ENCODE measurements at places on chromosomes 3 and 15. TPM values are rescaled to one million over a fixed set of nuclear protein-coding genes. Genes with fewer than 3 reads are reported as not detected.

- no peak for DNase-seq
Measured at GRCh38 chr3:80701349-80701748, 933.6 kb upstream of the ROBO1 start.

The COL6A5 gene
- total RNA-seq: under 0.01 TPM

The CELF6 gene
- total RNA-seq: not detected

GRCh38 chr3:33911525-33912322, 113.3 kb downstream of the PDCD6IP start:
- peak; percentile 21 for DNase-seq

The TAGLN3 gene
- not detected for total RNA-seq

DNA sequence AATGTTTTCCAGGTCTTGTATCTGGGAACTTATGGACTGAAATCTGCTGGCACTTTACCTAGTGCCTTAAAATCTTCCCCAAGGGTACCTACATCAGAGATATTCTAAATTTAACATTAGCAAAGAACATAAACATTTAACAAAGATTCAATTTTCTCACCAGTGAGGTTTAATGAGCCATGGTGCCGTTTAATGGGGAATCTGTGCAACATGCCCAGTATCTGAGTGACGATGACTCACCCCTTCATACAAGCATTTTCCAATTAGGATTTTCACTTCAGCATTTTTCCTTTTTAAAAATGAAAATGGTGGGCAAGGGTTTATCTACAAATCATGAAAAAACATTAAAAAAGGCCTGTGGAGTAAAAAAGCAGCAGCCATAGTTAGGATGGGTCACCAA, 189.4 kb downstream of the SLC9A9 start:
- peak; percentile 36 for DNase-seq

- DNase-seq: peak; percentile 59
Measured at GRCh38 chr3:120506828-120507774, 56.3 kb upstream of the FSTL1 start.

DNA sequence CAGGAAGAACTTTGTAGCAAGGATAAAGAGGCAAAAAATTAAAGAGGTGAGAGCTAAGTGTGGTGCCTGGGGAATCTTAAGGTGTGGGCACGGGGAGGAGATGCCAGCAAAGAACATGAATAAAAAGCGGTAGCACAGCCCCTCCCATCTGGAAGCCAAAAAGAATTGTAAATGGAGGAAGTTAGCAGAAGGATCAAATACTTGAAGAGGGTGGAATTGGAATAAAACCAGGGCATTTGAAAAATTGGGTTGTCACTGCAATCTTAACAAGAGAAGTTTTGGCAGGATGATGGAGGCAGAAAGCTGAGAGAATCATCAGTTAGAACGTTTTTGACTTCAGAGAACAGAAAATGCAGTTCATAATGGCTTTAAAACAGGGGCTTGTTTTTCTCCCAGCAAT, 2.4 kb downstream of the CCR2 start:
- DNase-seq: no peak

- DNase-seq: peak; percentile 10
Measured at GRCh38 chr3:151787626-151788025, 26.3 kb upstream of the AADAC start.

GRCh38 chr3:193418576-193419373, 40.2 kb upstream of the ATP13A5 start:
- no peak for DNase-seq

The CCK gene
- total RNA-seq: not detected

DNA sequence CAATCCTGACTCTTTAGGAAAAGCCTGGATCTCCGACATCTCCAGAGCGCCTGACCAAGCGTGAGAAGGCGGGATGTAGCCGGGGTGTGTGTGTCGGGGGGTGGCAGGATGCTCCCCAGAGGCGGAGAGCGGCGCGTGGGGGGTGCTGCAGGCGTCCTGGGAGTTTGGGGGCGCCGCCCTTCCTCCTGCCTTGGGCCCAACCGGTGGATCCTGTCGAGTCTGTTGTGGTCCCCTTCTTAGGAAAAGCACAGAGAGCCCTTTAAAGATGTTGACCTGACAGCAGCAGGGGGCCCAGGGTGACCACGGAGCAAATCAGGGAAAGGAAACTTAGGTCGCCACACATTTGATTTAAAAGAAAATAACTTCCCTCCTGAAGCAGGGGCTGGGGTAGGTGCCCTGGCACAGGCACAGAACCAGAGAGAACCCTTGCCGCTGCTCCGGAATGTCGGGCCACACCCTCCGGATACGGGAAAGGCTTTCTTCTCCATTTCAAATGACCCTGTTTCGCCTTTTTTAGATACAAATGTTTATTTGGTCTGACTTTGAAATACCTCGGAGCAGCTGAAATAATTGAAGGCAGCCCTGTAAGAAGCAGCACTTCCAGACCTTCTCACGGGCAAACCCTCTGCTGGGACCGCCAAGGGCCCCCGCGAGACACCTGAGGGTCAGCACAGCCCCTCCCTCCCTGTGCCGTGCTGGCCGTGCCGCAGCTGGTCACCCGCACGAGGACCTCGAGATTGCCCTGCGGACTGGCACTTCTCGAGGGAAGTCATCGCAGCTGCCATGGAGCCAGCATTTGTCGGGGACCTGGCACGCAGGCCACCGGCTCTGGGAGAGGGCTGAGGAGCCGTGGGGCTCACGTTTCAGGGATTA, 102.9 kb upstream of the KLF13 start:
- peak; percentile 14 for DNase-seq

DNA sequence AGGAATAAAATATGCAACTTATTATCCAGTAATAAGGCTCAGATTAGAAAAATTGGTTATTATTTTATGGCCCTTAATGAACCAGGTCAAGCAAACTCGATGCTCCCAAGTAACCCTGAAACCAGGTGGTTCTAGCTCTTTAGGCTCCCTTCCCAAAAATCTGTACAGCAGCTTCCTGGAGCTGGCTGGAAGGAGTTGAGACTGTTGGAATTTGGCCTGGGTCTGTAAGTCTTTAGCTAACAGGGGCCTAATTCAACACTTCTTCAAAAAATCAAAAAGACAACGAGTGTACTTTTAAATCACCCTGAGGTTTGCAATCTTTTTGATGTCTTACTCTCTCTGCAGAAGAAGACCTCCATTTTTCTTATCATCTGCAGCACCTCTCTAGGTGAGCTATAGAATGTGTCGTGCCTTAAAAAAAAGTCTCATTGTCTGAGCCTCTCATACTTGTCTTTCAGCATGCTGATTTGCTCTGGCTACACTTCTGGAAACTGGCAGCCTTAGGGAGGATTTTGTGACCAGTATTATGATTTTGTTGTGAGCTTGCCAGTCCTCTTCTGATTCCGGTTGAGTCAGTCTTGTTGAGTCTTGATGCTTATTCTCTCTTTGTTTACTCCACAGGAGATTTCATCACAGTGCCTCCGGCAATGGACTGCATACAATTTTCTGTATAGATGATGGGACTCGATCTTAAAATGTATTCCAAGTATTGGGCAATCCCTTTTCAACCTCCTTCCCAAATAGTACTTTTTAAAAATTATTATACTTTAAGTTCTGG, 235.0 kb upstream of the KBTBD8 start:
- peak; percentile 55 for DNase-seq

DNA sequence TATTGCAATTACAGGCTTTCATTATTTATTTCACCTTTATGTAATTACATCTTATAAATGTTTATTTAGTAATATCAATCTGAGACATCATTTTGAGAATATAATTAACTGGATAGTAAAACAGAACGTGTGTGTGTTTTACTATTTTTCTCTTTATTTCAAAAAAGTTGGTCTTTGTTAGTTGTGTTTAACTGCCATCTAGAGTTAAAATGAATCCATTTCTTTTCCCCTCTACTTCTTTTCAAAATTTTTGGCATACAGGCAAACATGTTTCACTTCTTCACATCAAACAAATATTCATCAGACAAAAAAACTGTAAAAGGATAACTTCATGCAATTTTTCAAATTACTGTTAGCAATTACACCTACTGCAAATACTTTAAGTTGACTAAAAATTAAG, 61.1 kb downstream of the FEZF2 start:
- no peak for DNase-seq

- DNase-seq: peak; percentile 12
Measured at GRCh38 chr3:170603770-170604510, 18.1 kb upstream of the SLC7A14 start.

The IGSF11 gene
- not detected for total RNA-seq

- DNase-seq: peak; percentile 13
Measured at GRCh38 chr15:52683580-52683979, 4.4 kb upstream of the ATOSA start.

- DNase-seq: peak; percentile 65
Measured at GRCh38 chr15:90004252-90004651, 3.1 kb downstream of the ZNF710 start.

GRCh38 chr15:96005906-96006305, 324.6 kb upstream of the NR2F2 start:
- no peak for DNase-seq

The DOCK3 gene
- total RNA-seq: under 0.01 TPM

The CELSR3 gene
- 1.7 TPM for total RNA-seq

The TM4SF1 gene
- total RNA-seq: 52.2 TPM

DNA sequence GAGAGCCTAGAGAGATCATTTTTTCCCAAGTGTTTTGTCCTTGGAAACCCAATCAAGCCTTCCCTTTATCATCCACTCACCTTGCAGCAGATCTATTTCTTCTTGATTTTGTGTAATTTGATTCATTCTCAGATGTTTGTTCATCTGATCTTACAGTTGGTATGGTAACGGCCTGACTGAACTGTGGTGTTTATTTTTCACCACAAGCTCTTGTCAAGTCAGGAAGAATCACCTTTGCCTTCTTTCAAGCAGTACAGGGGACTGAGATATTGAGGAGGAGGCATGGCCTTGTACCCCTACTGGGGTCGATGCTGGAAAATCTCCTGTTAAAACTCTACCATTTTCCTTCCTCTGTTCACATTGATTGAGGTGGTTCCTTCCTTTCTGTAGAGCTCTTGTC, 361.4 kb upstream of the CFAP20DC start:
- no peak for DNase-seq

- no peak for DNase-seq
Measured at GRCh38 chr3:5563537-5564277, 376.2 kb downstream of the EDEM1 start.

- DNase-seq: no peak
Measured at GRCh38 chr3:100600181-100601042, 9.0 kb upstream of the ADGRG7 start.
